ENCODE measurements at places on chromosomes 3 and 15.

GRCh38 chr3:131314318-131314717 lies 67.3 kb upstream of the NUDT16 start:
- DNase-seq: no peak

GRCh38 chr15:50925281-50925680 lies 16.8 kb downstream of the AP4E1 start:
- DNase-seq: no peak

GRCh38 chr3:123783811-123784210 lies 100.3 kb downstream of the MYLK start:
- DNase-seq: no peak

DNA sequence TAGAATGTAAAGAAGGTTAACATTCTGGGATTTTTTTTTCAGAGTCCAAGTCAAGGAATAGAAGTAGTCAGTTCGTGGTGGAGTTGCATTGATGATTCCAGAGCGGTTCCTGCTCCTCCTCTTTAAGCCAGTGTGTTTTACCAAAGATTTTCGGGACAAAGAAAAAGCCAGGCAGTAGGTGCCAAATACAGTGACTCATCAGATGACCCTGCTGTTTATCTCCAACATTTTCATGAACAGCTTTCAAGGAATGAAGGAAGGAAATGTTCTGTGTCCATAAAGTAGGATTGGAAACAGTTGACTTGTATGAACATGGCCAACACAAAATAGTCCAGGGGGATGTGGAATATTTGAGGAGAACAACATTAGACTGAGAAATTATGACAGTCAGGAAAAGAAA lies 142.4 kb upstream of the TMC3 start:
- no peak for DNase-seq

GRCh38 chr3:57911593-57911992 lies 96.6 kb upstream of the FLNB start:
- DNase-seq: no peak

DNA sequence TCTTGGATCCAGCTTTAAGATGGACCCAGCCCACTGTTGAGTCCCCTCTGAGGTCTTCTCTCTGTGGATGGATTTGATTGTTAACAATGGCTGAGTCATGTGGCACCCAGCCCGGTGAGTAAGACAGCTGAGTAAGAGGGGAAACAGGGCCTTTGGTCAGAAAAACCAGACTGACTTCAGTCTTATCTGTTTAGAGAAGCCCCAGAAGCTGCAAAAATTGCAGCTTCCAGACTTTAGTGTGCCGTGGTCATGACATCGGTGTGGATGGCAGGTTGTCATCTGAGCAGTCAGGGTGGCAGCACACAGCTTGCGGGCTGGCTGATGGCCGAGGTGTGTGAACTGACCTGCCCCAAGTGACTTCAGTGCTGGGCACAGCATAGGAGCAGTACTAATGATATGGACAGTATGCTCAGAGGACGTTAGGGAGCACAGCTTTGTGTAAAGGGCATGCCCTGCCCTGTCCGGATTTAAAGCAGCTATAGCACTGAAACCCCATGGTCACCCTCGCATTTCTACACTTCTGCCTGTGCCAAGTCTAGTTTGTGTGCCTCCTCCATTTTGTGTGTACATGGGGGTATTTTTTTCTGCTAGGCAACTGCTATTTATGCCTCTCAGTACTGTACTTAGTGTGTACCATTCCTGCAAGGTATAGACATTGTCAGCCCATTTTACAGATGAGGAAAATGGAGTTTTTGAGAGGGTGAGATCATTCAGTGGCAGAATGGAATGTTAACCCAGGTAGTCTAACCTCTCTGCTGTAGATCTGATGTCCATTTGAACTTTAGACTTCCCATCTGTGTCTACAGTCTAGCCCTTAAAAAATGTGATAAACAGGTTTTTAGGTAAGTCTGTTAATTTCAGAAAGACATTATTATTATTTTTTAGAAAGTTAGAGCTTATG lies 44.4 kb downstream of the FLNB start:
- no peak for DNase-seq

- no peak for DNase-seq
Observed at GRCh38 chr15:56307180-56307579, 58.0 kb upstream of the TEX9 start.

DNA sequence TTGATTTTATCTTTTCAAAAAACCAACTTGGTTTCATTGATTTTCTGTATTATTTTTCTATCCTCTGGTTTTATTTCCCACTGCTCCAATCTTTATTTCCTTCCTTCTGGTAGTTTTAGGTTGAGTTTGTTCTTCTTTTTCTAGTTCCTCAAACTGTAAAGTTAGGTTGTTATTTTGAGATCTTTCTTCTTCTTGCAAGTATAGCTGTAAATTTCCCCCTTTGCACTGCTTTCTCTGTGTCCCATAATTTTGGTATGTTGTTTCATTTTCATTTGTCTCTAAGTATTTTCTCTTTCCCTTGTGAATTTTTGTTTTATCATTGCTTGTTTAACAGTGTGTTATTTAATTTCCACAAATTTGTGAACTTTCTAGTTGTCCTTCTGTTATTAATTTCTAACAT lies 120.0 kb downstream of the PLD1 start:
- no peak for DNase-seq

DNA sequence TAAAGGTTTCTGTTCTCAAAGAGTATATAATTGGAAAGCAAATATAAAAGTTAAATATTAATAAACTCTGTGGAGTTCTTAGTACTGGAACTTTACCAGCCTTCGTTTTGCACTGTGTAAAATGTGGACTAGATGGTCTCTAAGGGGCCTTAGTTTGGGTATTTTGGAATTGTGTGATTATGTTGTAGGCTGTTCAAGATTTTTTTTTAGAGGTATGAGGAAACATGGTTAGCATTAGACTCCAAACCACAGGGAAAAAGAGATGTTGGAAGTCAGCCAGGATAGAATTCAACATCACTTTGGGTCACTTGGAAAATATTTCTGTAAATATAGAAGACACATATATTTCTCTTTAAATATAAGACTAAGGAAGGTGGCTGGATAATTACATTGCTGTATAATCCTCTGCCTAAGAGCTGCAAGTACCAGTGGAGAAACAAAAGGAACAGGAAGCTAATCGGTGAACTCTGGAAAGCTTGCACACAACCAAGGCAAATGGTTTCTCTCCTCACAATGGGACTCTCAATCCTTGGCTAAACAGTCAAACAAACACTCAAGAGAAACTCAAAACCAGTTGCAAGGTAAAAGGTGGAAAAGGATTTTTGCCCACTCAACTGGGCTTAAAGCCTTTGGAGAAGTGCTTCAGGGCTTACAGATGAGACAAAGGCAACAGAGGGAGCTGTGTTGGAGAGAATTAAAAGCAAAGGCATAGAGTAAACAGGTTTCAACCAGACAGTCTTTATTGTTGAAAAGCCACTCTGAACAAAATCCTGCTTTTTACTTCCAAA lies 141.7 kb downstream of the NR1D2 start:
- no peak for DNase-seq

- DNase-seq: no peak
Observed at GRCh38 chr3:156397534-156397933, 157.4 kb downstream of the SSR3 start.
